ENCODE measurements at places on chromosomes 12 and 14. TPM values are rescaled to one million over a fixed set of nuclear protein-coding genes. Genes with fewer than 3 reads are reported as not detected.
A peak's percentile ranks its signal among the peaks of the same experiment; 100 is the strongest.

The SMIM41 gene
- total RNA-seq, result 0.18 TPM

The MAP3K9 gene
- total RNA-seq, result 10.7 TPM

The LMNTD1 gene
- not detected for total RNA-seq

The A2M gene
- 10.7 TPM for total RNA-seq

The KCNA5 gene
- not detected for total RNA-seq

The ACACB gene
- total RNA-seq, result 1.7 TPM

The OTOGL gene
- total RNA-seq, result 0.53 TPM

The SIRT4 gene
- total RNA-seq, result 2.7 TPM

The RND1 gene
- 2.2 TPM for total RNA-seq

The FAM222A gene
- 1.2 TPM for total RNA-seq

DNA sequence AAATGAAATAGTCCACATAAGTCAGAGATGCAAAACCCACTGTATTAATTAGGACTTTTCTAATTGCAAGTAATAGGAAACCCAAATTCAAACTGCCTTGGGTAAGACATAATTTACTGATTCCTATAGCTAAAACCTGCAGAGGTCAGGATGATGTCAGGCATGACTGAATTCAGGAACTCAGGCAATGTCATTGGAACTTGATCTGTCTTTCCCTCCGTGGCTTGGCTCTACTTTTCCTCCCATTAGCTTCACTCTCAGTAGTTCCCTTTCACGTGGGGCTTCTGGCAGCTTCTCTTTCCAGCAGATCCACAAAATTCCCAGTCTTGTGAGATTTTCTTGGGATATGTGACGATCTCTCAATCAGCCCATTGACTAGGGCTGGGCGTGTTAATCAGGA is 2.4 kb upstream of the JDP2 start:
- no peak for DNase-seq

DNA sequence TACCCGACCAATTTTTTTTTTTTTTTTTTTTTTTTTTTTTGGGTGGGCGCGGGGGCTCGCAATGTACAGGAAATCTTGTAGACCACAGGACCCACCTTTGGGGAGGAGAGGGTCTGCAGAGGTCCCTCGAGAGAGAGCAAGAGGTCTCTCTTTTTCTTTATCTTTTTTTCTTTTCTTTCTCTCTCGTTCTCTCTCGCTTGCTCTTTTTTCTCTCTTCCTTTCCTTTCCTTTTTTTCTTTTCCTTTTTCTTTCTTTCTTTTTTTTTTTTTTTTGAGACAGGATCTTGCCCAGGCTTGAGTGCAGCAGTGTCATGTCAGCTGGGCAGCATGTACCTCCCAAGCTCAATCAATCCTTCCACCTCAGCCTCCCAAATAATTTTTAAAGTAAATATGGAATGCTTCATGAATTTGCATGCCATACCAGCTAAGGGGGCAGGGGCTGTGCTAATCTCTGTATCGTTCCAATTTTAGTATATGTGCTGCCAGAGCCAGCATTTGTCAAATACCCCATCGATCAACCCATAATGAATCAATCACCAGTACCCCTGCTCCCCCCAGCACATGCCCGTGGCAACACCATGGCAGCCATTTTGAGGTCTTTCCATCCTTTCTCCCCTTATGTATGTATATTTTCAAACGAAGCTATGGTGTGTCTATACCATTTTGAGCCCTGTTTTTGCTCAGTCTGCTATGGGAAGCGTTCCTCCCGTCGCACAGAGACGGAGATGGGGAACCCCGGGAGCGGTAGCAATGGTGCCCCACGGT is 9.3 kb downstream of the PAPLN start:
- no peak for DNase-seq

DNA sequence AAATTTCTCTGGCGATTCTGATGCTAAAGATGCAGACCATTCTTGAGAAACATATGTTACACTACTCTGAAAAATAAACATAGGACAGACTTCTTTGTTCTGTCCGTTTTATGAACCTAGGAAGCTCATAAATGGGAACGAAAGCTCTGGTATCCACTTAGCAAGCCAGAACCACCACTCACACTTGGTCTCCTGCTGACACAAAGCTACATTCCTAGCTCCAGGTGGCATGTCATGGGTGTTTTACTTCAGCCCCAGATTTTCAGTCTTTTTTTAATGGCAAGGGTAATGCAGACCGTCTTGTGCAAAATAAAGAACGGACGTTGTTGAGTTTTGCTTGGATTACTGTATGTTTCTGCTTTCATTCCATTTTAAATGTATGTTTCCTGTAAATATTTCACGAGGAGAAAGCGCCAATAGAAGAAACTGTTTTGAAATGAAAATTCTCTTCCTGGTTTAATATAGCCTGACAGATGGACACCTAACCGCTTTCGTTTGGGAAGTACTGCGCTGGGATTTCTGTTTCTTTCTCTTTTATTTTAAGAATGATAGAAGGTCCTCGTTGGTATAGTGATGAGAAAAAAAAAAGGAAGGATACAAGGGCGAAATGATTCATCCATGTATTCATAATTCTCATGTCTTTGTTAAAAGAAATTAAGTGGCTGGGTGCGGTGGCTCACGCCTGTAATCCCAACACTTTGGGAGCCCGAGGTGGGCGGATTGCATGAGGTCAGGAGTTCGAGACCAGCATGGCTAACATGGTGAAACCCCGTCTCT is 871 bp upstream of the COQ5 start:
- DNase-seq, result peak; percentile 42

- DNase-seq, result no peak
Observed at GRCh38 chr14:39381366-39381765, 50.9 kb downstream of the FBXO33 start.

GRCh38 chr14:70919774-70920173 is 12.5 kb downstream of the PCNX1 start:
- DNase-seq, result peak; percentile 62

DNA sequence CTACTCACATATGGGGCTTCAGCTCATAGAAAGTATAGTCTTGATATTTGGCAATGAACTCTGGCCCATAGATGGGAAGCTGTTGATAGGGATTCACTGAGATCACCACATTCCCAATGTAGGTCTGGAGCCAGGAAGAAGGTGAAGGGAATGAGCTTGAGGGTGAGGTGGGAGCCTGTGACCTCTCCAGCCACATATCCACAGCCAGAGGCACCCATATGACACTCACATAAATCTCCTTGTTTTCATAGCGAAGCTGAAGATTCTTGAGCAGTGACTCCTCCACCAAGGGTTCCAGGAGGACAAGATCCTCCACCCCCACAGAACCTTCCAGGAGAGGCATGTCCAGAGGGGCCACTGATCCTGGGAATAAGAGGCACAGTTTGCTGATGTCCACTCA is 1.9 kb downstream of the MYO1A start:
- DNase-seq, result peak; percentile 14

GRCh38 chr12:47400266-47400665 is 305.6 kb downstream of the RPAP3 start:
- peak; percentile 29 for DNase-seq

- DNase-seq, result peak; percentile 38
Observed at GRCh38 chr12:2129076-2129475, 76.3 kb downstream of the CACNA1C start.

GRCh38 chr12:47247418-47247817 is 167.7 kb upstream of the AMIGO2 start:
- DNase-seq, result no peak

DNA sequence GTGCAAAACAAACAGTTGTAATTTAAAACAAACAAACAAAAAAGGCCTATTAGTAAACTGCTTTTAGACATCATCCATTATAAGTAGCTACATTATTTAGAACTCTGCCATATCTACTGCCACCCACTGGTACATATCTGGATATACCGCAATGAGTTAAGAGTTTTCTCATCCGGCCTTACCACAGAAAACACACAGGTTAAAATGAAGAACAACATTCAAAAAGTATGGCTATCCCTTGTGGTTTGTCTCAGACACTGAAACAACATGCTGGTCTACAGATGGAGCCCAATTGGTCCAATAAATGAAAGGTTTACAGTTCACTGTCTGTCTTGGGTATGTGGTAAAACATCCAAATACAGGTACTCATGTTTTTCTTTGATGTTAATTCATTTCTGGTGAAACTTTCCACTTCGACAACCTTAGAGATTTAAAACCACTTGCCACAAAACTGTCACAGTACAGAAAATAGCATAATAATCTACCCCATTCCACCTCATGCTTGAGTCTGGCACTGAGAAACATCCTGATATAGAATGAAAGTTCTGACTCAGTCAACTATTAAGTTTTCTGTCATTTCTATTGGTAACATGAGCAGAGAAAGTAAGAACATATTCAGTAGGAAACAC is 354.3 kb downstream of the CEP128 start:
- peak; percentile 57 for DNase-seq

GRCh38 chr14:89013098-89013504 is 188.7 kb downstream of the TTC8 start:
- DNase-seq, result no peak

- no peak for DNase-seq
Observed at GRCh38 chr14:90505531-90505930, 108.7 kb downstream of the CALM1 start.

GRCh38 chr12:4273652-4274395 is at the start of gene CCND2:
CCND2 (plus strand) TSS chr12:4273762; CDS start chr12:4274041, 279 bp downstream.
- DNase-seq, result peak; percentile 56

GRCh38 chr14:74533576-74533975 is 40.0 kb downstream of the ISCA2 start:
- DNase-seq, result no peak

- DNase-seq, result no peak
Observed at GRCh38 chr14:104293851-104294627, 155.7 kb downstream of the KIF26A start.

DNA sequence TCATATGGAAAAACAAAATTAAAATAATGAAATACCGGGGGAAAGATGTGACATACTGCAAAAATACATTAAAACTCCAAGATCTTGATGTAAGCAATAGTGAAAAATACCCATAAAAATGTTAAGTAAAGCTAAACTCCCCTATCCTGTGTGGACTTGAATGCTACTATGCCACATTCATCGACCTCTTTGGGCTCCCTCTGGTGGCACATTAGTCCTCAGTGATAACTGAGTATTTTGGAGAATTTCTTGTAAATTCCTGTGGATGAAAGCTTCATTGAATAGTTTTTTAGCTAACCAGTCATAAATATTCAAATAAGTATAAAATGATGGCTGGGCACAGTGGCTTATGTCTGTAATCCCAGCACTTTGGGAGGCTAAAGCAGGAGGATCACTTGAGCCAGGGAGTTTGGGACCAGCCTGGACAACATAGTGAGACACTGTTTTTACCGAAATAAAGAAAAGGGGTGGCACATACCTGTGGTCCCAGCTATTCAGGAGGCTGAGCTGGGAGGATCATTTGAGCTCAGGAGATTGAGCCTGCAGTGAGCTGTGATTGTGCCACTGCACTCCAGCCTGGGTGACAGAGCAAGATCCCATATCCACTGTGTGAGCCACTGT is 42.4 kb upstream of the SGPP1 start:
- DNase-seq, result peak; percentile 39

DNA sequence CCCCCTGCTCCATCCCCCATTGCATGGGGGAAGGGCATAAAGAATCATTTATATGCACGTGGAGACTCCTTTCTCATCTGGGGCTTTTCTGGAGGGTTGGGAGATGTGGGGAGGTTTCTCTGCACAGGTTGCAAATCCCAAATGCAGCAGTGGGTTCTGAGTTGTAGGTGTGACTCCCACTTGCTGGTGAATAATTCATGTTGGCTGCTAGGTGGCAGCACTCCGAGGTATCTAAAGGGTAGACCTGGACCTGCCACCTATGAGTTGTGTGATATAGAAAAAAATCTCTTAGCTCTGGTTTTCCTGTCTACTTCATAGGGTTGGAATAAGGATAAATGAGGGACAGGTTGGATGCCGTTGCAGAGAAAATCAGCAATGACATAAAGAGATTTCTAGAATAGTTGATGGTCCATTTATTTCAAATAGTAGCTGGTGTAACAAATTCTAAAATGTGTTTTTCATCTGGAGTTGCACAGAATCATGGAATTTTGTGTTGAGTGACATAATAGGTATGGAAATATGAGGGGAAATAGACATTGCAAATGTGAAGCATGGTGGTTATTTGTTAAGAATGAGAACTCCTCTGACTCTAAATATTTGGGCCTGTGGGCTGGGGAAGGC is 4.6 kb downstream of the MARCHF9 start:
- no peak for DNase-seq

- no peak for DNase-seq
Observed at GRCh38 chr14:55891692-55892091, 226.5 kb upstream of the PELI2 start.

Measured in astrocyte (in vitro differentiated cells and primary cell).